Esophagus squamous epithelium (tissue), 5 donors: ENCODE measurements at places on chromosomes 4 and X. TPM values are rescaled to one million over a fixed set of nuclear protein-coding genes. Genes with fewer than 3 reads are reported as not detected.

The HSD17B13 gene
- total RNA-seq, result not detected

The PRR32 gene
- total RNA-seq, result not detected

The CT45A1 gene
- not detected for total RNA-seq

The GPR50 gene
- 0.19 TPM for total RNA-seq

The COL25A1 gene
- total RNA-seq, result 0.06 TPM

DNA sequence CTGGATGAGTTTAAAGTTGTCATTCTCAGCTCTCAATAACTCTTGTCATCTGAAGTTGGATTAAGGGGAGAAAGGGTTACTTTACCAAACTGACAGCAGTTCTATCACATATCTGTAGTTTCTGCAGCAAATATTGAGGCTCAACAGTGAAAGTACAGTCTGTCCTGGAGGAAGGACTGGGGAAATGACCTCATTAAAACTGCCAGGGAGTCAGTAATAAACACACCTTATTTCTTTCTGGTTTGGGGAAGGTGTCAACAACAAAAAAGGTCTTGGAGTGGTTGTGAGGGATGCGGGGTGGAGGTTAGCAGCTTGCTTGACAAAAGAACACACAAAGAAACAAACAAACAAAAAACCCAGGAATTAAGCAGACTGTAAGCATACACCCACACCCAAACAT is 1418.0 kb downstream of the STIM2 start:
- DNase-seq, result no peak

DNA sequence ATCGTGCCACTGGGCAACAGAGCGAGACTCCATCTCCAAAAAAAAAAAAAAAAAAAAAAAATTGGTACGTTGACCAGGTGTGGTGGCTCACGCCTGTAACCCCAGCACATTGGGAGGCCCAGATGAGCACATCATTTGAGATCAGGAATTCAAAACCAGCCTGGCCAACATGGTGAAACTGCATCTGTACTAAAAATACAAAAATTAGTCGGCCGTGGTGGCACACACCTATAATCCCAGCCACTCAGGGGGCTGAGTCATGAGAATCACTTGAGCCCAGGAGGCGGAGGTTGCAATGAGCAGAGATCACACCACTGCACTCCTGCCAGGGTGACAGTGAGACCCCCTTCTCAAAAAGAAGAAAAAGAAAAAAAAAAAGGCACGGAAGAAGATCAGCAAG is 24.5 kb downstream of the RBMX start:
- DNase-seq, result no peak

DNA sequence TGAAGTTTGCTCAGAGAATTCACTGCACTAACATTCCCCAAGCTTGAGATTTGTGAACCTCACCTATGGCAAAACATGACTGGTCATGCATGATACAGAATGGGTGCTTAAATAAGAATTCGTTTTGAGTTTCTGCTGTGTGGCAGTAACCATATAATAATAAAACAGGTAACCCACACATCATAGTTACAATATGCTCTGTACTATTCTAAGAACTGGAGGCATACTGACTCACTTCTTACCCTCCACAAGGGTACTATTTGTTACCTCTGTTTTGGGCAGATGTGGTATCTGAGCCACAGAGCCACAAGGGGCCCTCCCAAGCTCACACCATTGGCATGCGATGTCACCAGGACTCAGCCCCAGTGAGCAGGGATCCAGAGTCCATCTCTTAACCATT is 17.6 kb downstream of the SLC2A9 start:
- no peak for DNase-seq
